Natural killer cell treated with Interleukin-12 subunit alpha and Interleukin-12 subunit beta and Interleukin-15 and Interleukin-18, amount 100 ng/mL, for 72 hours (primary cell): ENCODE measurements at places on chromosomes 7 and 10. TPM values are rescaled to one million over a fixed set of nuclear protein-coding genes. Genes with fewer than 3 reads are reported as not detected.

DNA sequence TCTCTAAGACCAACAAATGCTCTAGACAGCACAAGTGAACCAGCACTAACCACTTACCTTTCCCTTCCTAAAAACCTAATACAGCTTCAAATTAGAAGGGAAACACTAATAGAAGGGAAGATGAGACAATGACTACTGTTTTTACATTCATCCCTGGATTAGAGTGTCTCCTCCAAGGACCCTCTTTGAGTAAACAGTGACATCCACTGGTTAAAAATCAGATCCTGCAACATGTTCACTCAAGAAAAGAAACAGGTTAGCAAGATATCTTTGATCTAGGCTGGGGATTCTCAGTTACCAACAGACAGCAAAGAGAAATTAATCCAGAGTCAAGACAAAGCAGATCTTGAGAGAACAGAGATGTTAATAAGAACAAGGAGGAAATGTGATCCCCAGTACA lies 177.7 kb upstream of the GHITM start:
- peaks cover 11% of the 10 kb centered on the region for H3K4me1 ChIP-seq
- no peaks in the 10 kb centered on the region for H3K36me3 ChIP-seq
- H3K4me3 ChIP-seq, result no peak overlapping the region
- no peak for DNase-seq

- H3K4me3 ChIP-seq, result no peak overlapping the region
- no peak overlapping the region for H3K27ac ChIP-seq
- no peak for DNase-seq
- peaks cover 5% of the 10 kb centered on the region for H3K36me3 ChIP-seq
- no peaks in the 10 kb centered on the region for H3K27me3 ChIP-seq
These were observed 106.3 kb downstream of the VTI1A start for GRCh38 chr10:112553315-112553714.

- peaks cover 50% of the 10 kb centered on the region for H3K27me3 ChIP-seq
- H3K36me3 ChIP-seq, result no peaks in the 10 kb centered on the region
- no peak overlapping the region for H3K27ac ChIP-seq
- H3K4me3 ChIP-seq, result no peak overlapping the region
- DNase-seq, result no peak
These were observed 135.5 kb upstream of the FRMD4A start for GRCh38 chr10:14466257-14466656.

DNA sequence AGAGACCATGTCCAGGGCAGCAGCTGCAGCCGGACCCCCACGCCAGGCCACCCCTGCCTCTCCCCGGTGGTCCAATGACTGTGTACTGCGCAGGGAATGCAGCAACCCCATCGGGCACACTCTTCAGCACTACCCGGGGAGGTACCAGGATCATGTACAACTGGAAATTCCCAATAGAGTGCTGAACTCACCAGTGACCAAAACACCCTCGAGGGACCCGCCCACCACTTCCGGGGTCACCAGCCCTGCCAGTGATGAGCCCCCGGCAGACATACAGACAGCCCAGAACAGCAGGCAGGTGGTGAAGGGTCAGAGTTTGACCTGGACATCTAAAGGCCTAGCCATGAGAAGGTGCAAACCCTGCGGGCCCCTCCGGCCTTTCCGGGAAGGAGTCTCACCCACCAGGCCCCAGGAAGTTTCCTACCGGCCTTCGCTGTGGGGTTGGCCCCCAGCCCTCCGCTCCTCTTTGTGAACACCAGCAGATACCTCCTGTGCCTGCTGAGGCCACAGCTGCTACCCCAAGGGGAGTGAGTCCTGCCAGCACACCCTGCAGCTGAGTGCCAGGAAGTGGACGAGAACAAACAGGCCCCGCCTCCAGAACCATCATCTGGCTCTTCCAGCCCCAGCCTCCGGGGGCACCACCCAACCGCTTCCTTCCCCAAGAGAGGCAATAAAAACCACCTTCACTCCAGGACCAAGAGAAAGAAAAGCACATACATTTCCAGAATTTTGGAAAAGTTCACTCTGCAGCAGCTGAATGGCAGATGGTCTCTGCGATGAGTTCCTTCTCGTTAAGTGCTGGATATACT lies 5.0 kb upstream of the ANKRD61 start:
- peak; percentile 81 for DNase-seq
- H3K36me3 ChIP-seq, result peaks cover 31% of the 10 kb centered on the region
- peak overlapping the region; percentile 92 for H3K27ac ChIP-seq
- peaks cover 29% of the 10 kb centered on the region for H3K4me1 ChIP-seq
- H3K27me3 ChIP-seq, result no peaks in the 10 kb centered on the region

DNA sequence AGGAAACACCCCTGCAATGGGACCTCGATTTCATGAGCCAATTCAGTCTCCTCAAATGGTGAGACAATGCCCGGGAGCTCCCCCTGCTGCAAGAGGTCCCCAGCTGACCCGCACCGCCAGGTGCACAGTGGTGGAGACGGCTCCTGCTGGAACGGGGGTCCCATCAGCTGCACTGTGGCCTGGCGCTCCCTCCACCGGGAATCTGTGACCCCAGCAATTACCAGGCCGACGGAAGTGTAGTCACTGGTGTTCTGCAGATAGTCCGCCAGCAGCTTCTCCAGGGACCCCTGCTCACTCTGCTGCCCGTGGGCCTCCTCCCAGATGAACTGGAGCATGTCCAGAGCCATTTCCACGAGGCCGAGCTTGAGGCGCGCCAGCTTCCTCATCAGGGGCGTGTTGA lies 64.9 kb upstream of the NKX6-2 start:
- H3K27me3 ChIP-seq, result peaks cover 18% of the 10 kb centered on the region
- H3K36me3 ChIP-seq, result no peaks in the 10 kb centered on the region
- H3K4me3 ChIP-seq, result no peak overlapping the region
- no peak overlapping the region for H3K27ac ChIP-seq

GRCh38 chr7:146146831-146147486 lies 30.4 kb downstream of the CNTNAP2 start:
- H3K27ac ChIP-seq, result no peak overlapping the region
- H3K27me3 ChIP-seq, result no peaks in the 10 kb centered on the region
- no peaks in the 10 kb centered on the region for H3K36me3 ChIP-seq
- no peak overlapping the region for H3K4me3 ChIP-seq
- H3K4me1 ChIP-seq, result no peaks in the 10 kb centered on the region

- no peaks in the 10 kb centered on the region for H3K4me1 ChIP-seq
- no peak overlapping the region for H3K27ac ChIP-seq
- no peak for DNase-seq
These were observed 13.6 kb upstream of the PRKAG2 start for GRCh38 chr7:151890355-151891004.

DNA sequence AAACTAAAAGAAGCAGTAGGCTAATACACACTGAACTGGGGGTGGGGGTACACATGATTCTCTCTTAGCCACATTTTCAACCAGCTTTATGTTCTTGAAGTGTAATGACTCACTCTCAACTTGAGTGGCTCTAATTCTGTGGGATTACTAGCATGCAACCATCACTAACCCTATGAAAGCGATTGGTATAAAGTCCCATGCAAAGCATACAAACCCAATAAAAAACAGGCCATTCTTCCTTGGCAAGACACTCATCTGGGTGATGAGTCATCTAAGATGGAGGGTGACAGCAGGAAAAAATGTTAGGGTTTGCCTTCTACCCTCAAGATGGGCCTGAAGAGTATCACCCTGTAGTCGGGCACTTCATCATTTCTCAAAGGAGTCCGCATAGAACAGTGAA lies 14.9 kb upstream of the PON3 start:
- no peaks in the 10 kb centered on the region for H3K4me1 ChIP-seq
- no peak overlapping the region for H3K4me3 ChIP-seq

DNA sequence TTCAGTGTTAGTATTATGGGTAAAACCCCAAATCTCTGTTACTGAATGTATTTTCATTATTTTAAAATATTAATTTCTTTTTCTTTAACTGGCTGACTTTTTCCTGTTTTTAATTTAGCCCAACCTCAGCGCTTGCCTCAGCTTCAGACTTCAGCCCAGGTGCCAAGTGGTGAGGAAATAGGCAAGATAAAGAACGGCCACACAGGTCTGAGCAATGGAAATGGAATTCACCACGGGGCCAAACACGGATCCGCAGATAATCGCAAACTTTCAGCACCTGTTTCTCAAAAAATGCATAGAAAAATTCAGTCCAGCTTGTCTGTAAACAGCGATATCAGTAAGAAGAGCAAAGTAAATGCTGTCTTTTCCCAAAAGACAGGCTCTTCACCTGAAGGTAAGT lies 57.5 kb downstream of the MDFIC start:
- no peaks in the 10 kb centered on the region for H3K27me3 ChIP-seq
- DNase-seq, result no peak
- H3K27ac ChIP-seq, result no peak overlapping the region

DNA sequence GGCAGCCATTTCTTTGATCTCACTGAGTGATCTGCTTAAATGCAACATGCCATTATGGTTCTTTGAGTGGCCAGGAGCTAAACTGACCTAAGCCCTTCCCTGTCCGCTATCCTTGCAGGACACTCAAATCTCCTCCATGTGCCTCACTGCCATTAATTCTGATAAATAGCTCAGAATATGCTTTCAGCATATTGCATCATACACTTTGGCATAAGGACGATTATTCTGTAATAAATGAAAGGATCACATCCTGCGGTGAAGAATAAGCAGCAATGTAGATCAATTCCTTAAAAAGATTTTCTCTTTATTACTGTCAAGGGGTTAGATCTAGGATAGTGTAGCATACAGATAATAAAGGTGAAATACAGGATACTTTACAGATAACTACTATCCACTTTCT lies 231.8 kb upstream of the CTBP2 start:
- H3K27me3 ChIP-seq, result peaks cover 29% of the 10 kb centered on the region
- DNase-seq, result no peak
- no peak overlapping the region for H3K27ac ChIP-seq

DNA sequence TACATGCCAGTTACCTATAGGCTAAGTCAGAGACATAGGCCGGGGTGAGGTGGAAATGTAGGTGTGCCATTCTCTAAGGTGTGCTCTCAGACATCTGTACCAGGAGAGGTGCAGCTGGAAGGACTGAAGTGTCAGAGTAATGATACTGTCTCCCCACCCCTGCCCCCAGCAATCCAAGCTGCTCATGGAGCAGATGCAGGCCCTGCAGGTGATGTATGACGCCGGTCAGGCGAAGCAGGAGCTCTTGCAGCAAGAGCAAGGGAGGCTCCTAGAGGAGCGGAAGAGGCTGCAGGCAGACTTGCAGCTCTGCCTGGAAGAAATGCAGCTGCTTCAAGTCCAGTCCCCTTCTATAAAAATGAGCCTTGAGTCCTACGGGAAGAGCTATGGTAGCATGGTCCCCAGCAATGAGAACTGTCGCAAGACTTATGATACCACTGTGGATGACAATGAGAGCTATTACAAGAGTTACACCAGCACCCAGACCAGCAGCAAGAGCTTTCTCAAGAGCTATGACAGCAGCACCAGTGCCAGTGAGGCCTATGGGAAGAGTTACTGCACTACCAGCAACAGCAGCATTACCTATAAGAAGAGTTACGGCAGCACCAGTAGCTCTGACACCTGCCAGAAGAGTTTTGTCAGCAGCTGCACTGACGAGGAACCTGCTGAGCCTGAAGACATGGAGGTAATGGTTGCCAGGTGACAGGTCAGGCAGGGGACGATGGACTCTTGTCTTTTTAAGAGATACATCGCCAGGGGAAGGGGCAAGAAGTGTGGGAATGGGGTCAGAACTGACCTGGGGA lies 18.4 kb upstream of the FLNC start:
- H3K27ac ChIP-seq, result no peak overlapping the region
- H3K36me3 ChIP-seq, result no peaks in the 10 kb centered on the region
- no peaks in the 10 kb centered on the region for H3K4me1 ChIP-seq
- no peak overlapping the region for H3K4me3 ChIP-seq
- no peak for DNase-seq
- H3K27me3 ChIP-seq, result no peaks in the 10 kb centered on the region

DNA sequence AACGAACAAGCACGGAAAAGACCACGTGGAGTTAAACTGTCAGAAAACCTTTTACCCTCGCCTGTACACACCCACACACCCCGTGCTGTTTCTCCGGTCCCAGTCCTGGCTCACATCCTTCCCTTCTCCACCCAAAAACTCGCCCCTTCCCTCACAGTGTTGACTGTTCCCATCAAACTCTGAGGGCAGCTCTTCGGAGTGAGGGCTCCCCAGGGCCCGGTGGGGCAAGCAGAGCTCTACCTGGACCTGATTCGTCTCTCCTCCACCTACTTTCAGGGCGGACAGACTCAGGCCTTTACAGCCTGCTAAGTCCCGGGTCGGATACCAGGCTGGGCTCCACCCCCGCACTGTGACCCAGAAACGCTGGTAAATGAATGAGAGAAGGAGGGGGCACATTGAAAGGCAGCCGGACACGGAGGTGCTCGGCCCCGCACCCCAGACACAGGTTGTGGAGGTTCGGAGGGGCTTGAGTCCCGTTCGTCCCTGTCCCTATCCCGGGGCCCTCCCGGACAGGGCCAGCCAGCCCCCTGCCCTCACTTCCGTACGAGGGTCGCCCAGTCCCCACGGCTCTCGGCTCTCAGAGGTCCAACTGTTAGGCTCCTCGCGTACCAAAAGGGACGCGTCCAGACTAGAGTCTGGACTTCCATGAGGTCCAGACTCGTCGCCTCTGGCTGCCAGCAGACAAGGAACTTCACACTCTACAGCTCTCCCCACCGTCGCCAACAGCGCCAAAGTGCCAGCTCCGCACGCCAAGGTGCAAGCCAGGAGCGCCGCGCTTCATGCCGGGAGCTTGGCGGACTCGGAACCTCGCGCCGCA lies 31.7 kb upstream of the ASL start:
- peak overlapping the region; percentile 76 for H3K4me3 ChIP-seq
- H3K36me3 ChIP-seq, result no peaks in the 10 kb centered on the region
- H3K4me1 ChIP-seq, result no peaks in the 10 kb centered on the region
- DNase-seq, result no peak

The FANK1 gene
- total RNA-seq, result not detected

The TLX1 gene
- not detected for total RNA-seq

The GRID2IP gene
- 0.29 TPM for total RNA-seq

The LRRC17 gene
- total RNA-seq, result 0.81 TPM

The PHKG1 gene
- 6.2 TPM for total RNA-seq

The CRYGN gene
- total RNA-seq, result not detected

The NEUROD6 gene
- not detected for total RNA-seq

The VIPR2 gene
- total RNA-seq, result 0.45 TPM

The RPEL1 gene
- total RNA-seq, result not detected
